ENCODE measurements at places on chromosomes 7 and 10.

- no peak for DNase-seq
Observed at GRCh38 chr7:17674166-17674942, 265.9 kb downstream of the SNX13 start.

GRCh38 chr10:36789974-36790373, 335.4 kb upstream of the ANKRD30A start:
- no peak for DNase-seq

- no peak for DNase-seq
Observed at GRCh38 chr7:42478717-42479116, 241.7 kb upstream of the GLI3 start.

- DNase-seq, result peak; percentile 2
Observed at GRCh38 chr7:69067397-69067796, 530.9 kb upstream of the AUTS2 start.

DNA sequence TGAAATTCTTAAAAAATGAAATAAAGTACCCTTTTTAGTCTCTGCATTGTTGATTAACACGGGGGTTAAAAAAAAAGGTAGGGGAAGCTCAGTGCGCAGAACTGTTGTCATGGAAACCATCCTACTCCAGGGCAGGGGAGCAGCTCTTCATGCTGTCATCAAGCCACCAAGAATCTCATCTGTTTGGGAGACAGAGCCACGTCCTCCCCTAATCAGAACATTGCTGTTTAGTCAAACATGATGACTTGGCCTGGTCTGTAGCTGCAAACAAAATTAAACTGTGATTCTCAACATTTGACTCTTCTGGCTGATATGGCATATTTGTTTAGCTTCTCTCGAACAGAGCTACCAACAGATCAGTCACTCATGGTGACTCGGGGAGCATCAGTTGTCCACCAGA, 254.4 kb upstream of the KLF14 start:
- DNase-seq, result no peak

DNA sequence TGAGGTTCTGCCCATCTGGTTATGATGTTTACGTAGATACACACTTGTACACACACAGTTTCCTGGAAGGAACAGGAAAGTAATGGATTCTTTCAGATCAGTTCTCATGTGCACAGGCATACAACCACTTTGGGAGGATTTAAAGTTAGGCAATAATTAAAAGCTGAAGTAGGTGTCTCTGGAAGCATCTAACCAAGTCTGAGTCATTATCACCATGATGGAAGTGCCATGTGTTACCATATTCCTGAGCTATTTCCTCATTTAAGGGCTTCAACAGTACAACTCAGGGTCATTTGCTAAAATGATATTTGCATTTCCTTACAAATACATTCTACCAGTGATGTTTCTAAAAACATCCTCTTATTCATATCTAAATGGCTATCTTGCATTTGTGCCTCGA, 41.4 kb upstream of the BET1 start:
- no peak for DNase-seq

- DNase-seq, result peak; percentile 46
Observed at GRCh38 chr7:135661311-135662122, 797 bp upstream of the STMP1 start.

DNA sequence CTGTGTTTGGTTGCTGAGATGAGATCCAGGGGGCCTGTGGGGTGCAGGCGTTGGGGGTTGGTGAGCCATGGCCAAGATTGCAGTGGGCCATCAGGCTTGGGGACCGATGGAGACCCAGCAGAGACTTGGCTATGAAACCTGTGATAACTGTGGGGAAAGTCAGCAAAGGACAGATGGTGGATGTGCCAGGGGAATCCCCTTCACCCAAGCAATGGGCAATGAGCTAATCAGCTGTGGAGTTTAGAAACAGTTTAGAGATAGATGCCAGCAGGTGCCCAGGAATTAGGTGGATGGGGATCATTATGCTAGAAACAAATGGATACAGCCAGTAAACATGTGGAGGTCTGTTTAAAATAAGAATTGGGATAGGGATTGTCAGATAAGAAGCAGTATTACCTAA, 151.4 kb upstream of the FERD3L start:
- no peak for DNase-seq

- no peak for DNase-seq
Observed at GRCh38 chr7:135349746-135350145, 116.1 kb downstream of the STRA8 start.

DNA sequence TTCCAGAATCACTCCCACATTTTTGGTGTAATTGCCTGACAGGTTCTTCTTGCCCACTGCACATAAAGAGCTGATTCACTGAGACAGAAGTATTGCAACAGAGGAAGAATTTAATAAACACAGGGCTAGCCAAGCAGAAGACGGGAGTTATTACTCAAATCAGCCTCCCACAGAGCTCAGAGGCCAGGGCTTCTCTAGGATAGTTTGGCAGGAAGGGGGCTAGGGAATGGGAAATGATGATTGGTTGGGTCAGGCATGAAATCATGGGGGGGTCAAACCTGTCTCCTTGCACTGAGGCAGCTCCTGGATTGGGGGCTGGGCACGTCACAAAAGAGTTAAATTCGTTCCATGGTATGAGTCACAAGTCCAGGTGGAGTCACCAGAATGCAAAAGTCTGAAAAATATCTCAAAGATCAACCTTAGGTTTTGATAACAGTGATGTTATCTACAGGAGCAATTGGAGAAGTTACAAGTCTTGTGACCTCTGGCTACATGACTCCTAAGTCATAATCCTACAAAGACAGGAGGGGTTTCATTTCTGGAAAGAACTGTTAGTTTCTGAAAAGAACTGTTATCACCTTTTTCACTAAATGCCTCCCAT, 30.2 kb upstream of the ERCC6 start:
- no peak for DNase-seq

GRCh38 chr7:38105874-38106483, 72.1 kb upstream of the STARD3NL start:
- DNase-seq, result peak; percentile 6

DNA sequence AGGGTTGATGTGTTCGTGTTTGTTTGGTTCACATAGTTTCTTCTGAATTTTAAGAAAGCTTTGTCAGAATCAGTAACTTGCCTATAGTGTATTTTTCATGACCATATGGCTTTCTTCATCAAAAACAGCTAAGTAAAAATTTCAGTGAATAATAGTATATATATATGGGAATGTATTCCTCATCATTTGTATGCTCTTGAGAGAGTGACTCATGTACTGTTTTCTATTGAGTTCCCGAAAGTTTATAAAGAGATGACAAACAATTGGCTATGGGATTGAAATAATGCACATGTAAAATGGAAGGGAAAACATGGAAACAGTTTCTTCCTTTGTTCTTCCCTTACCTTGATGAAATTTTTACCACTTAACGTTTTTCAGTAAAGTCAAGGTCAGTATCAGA, 56.4 kb downstream of the KAT6B start:
- no peak for DNase-seq

DNA sequence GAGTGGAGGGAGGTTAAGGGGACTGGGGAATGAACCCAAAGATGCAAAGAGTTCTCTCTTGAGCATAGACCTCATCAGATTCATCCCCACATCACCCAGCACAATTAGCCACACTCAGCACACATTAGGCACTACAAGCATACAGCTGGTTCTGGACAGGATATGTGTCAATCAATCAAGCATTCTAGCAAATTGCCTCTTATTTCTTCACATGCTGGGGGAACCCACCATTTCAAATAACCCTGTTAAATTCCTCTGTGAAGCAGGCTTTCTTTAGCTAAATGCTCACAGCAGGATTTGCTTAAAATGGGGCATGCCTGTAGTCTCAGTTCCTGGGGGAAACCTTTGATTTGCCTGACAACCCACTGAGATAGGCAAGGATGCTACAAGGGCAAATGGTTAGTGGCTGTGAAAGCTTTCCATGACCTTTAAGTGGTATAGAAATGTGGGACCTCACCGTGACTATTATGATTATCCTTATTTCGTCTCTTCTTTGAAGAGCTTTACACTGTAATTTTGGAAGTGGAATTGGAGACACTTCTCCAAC, 193.4 kb upstream of the ZMIZ1 start:
- no peak for DNase-seq

DNA sequence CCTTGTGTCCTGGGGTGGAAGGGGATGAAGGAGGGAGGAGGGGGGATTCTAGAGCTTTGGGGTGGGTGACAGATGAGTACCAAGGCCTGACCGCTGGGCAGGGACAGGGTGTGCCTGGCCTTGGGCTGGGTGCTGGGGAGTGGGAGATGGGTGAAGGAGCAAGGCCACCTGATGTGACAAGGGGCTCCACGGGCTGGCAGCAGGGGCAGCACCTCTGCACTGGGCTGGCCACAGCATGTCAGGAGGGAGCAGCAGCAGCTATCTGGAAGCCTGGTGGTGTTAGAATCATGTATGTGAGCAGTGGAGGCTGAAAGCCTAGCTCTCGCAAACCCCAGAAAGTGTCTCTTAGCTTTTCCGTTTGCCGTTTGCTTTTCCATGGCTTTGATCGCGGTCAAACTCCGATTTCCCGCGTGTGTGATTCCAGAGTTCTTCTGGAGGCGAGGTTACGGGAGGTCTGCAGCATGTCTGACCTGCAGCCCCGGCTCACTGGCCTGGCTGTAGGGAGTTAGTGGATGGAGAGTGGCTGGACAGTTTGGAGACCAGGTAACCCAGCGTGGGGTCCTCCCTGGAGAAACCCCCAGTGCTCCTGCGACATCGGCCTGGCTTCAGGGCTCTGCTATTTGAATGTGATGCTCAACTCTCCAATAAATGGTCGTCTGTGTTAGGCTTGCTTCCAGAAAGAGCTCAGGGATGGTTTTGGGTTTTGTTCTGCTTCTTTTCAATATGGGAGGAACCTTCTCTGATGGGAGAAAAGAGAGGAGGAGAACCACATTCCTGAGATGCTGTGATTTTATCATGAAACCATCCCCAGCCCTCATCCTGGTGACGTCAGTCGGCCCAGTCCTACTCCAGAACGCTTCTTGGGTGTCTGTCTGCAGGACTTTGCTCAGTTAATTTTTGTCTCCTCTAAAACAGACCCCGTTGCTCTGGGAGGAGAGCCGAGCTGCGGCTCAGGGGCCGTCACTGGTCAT, 105.5 kb downstream of the CUX1 start:
- no peak for DNase-seq

- DNase-seq, result peak; percentile 9
Observed at GRCh38 chr7:67019562-67020390, 23.1 kb downstream of the TYW1 start.
